ENCODE measurements at places on chromosomes 1 and 21.

- peak; percentile 59 for DNase-seq
Observed at GRCh38 chr1:116544588-116545358, 26.1 kb downstream of the CD58 start.

GRCh38 chr1:41041614-41042270 is 20.2 kb upstream of the SLFNL1 start:
- no peak for DNase-seq

- peak; percentile 78 for DNase-seq
Observed at GRCh38 chr1:154791292-154792166, 78.6 kb downstream of the KCNN3 start.

DNA sequence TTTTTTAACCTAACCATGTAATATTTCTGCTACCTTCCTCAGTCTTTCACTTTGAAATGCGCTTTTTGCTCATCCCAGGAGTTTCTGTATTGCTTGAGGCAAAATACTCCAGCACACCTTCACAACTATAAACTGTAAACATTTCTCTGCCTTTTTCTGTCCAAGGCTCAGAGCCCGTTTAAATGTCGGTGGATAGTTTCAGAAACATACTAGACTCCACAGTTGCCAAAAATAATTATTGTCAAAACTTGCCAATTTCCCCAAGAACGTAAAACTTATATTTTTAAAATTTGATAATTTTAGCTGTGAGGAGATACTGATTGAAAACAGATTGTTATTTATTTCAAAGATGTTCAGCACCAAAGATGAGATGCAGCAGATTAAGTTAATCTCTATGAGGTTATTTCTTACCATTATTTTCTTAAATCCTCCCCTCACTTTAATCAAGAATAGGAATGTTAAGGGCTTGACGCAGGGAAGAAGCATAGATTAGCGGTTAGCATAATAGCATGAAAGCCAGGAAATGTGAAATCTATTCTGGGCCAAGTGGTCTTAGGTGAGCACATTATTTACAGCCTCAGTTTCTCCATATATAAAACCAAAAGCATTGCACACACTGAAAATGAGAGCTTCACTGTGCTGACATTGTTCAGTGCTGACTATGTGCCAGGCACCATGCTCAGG is 91.5 kb upstream of the ESRRG start:
- no peak for DNase-seq

DNA sequence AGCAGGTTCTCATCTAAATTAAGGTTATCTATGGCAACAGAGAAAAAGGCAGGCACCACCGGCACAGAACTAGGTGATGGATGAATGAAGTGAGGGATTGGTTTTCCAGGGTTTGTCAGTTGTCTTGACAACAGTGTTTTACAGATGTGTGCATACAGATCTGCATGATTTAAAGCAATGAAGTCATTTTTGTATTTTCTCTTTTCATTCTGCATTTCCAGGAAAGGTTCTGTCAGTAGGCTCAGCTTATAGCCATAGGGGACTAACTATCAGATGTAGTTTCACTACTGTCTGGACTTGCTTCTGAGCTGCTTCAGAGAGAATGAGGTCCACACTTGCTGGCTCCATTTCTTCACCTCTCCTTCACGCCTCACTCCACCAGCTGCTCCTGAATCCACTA is 98.2 kb upstream of the LMO4 start:
- DNase-seq: no peak

GRCh38 chr1:16131636-16132324 is 24.1 kb downstream of the EPHA2 start:
- no peak for DNase-seq

DNA sequence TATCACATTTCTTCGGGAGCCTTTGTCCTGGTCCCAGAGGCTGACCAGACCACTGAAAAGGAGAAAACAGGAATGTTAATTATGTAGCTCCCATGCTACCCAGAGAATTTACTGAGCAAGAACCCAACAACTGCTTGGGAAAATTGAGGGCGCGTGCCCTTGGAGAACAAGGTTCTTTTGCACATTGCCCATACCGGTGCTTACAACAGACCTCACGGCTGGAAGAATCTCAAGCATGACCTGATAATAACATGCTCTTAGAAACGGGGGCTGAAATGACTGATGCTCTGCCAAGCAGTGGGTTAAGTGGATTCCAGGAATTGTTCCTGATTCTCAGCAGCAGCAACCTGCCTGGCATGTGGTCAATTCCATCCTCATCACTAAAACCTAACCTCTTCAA is 49.3 kb upstream of the AJAP1 start:
- DNase-seq: no peak

GRCh38 chr1:155864393-155864792 is 5.0 kb downstream of the SYT11 start:
- no peak for DNase-seq

DNA sequence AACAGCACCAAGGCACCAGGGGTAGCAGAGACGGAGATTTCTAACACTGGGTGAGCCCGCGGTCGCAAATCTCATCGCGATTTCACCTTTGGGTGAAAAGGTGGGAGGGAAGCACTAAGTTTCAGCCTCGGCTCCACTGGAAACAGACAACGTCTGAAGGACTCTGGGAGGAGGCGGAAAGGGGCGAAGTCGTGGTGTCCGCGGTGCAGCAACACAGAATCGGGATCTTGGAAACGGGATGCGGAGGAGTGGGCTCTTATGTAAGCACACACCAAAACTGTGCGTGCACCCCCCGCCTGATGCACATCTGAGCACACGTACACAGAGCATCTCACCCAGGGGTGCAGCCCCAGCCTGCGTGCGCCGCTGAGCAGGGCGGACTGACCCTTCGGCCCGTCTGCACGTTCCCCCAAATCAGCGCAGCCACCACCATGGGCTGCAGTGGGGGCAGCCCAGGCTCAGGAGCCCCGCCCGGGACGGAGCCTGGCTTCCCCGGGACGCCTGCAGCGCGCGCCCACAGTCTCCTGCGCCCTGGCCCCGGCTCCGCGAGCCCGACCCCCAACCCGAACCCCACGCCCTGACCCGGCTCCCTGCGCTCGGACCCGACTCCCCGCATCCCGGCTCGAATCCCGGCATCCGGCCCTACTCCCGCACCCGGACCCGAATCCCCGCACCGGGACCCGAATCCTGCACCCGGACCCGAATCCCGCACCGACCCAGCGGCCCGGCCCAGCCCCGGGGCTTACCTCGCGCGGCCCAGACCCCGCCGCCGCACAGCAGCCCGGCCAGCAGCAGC is 670 bp downstream of the CLSTN1 start:
- DNase-seq: no peak

DNA sequence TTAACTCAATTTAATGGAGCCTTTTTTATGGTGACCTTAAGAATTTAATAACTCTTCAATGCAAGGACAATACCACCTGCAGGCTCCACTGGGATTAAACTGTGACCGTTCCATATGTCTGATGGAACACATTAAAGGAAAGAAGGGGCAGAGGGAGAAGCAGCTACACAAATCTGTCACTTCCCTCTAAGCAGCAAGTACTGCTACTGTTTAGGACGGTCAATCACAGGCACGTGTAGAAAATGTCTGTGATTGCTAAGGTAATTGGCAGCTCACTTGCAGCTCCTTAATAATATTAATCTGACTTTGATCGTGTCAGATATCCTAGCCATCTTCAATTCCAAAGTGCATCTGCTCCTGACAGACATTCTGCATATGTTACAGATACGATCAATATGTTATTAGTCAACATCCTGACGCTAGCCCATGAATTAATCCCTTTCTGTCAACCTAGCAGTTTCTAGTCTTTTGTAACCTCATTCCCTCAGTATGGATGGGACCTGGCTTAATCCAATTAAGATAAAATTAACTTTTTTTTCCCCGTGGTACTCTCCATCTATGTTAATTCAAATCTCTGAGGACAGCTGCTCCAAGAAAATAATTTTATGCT is 1012.4 kb downstream of the AMY1C start:
- no peak for DNase-seq

- DNase-seq: no peak
Observed at GRCh38 chr1:221487781-221488524, 253.9 kb downstream of the DUSP10 start.

GRCh38 chr1:72371259-72372035 is 89.1 kb upstream of the NEGR1 start:
- no peak for DNase-seq

DNA sequence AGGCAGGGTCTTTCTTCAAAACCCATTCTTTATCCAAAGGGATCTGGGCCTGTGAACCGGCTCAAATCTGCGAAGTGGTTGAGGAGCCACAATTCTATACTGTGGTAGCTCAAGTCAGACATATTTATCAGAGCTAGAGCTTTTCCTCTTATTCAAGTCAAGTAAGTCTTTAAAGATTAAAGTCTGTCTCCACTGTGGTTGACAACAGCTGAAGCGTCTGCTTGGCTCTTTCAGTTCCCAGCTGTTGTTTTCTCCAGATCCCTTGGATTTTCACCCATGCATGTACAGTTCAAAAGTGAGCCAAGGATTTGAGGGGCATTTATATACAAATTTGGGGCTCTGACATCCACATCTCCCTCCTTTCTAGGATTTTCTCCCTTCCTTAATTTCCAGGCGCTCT is 66.9 kb downstream of the C1orf185 start:
- DNase-seq: no peak

DNA sequence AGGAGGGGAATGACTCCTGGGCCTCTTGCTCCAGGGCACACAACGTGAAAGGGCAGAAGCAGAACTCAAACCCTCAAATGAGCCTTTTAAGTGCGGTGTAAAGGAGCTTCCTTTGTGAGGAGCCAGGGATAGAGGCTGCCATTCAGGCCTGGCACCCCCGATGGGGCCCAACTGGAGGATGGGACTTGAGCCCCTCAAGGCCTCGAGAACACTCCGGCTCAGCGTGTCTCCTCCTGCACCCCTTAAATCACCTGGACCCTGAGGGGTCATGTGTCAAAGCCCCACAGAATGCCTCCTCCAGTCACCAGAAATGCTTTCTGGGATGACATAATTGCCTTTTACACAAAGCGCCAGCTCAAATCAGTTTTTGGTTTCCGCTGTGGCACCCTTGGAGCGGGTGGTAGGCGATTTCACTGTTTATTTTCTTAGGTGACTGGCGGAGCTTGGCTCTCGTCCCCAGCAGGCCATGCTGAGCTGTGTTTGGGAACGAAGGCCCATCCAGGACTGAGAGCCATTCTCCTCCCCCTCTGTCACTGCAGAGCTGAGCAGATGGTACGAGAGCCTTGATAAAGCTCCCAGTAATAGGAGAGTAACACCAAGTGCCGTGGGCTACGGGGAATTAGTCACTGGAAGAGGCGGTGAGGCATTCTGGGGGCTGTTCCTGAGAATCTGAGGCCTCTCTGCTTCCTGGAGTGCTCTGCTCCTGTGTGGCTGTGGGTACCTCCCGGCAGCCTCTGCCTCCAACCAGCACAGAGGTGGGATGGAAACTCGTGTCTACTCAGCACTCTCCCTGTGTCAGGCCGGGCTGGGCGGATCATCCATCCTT is 163.0 kb downstream of the GRIK3 start:
- DNase-seq: no peak

- peak; percentile 1 for DNase-seq
Observed at GRCh38 chr21:45505416-45506021, 36.7 kb downstream of the SLC19A1 start.

DNA sequence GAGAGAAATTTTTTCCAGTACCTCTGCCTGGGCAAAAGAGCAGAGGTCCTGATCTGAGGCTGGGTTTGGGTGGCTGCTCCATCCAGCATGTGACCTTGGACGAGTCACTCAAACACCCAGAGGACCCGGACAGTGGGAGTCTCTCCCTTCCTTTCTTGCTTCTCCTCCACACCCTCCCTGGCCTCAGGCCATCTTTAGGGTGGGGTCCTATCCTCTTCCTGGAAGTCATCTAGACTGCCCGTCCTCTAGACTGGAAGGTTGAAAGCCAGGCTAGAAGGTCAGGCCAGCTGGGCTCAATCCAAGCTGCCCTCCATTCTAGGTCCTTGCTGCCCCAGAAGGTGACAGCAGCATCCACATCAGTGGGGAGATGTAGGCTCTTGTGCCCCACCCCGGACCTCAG is 599.5 kb downstream of the MATN1 start:
- DNase-seq: no peak

DNA sequence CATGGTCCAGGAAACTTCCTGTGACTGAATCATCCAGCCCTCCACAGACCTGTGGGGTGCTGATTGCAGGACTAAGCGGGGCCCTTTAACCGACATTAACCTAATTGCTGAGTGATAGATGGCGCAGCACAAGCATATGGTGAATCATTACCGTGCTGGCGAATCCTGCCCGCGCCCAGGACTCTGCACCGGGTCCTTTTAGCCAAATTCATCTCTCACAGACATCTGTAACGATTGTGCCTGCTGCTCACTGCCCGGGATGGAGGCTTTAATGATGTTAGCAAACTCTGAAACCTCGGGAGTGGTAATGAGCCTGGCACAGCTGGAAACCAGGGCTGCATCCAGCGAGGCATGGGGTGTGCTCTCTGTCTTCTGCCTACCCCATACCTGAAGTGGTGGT is 147.3 kb upstream of the CD34 start:
- DNase-seq: no peak

DNA sequence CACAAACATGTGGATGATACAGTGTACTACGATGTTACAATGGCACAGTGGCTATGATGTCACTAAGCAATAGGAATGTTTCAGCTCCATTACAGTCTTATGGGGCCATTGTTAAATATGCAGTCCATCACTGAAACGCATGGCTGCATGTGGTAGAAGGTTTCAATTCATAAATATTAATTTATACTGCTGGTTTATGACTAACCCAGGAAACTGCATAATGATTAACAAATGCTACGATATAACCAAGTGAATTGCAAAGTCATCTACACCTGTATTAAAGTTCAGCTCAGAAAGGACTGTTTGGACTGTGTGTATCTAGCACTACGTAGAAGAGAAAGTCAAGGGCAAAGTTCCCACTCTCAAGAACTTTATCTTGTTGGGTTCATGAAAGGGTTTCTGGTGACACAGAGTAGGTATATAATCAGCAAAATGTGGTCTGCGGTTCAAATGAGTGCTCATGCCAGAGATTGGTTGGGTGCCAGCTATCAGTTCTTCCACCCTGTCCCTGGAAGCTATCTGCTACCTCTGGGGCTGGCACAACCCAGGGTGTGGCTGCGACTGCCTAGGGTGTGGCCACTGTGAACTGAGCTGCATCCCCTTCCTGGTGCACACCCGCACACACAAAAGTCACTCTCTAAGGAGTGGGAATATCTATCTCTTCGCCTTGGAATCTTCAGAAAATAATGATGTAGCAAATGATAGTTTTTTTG is 14.8 kb downstream of the MGST3 start:
- peak; percentile 17 for DNase-seq

- DNase-seq: no peak
Observed at GRCh38 chr1:227944090-227944930, 3.4 kb downstream of the WNT9A start.

GRCh38 chr1:149936170-149936991 is at the start of gene MTMR11:
Gene MTMR11, minus strand, starts transcription at chr1:149936879. Its CDS starts 232 bp downstream, at chr1:149936647.
- no peak for DNase-seq

GRCh38 chr1:47759936-47760629 is 237.1 kb downstream of the TRABD2B start:
- DNase-seq: no peak

DNA sequence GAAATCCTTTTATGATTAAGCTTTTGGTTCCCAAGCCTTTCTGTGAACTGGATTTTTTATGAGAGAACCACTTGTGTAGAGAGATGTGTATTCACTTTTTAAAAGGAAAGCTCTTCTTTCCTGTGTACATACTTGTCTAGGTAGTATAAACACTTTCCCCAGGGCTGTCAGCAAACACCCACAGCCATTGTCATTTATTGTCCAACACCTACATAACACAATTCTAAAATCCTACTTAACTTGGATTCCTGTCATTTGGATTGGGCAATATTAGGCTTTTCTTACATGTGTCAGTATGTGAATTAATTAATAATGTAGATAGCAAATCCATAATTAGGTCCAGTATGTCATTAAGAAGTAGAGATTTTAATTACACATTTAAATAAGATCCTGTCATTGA is 12.3 kb downstream of the DDX20 start:
- DNase-seq: no peak
